ENCODE measurements at places on chromosomes 7 and 10.

GRCh38 chr7:3943779-3944520 lies 642.9 kb downstream of the SDK1 start:
- DNase-seq, result no peak

DNA sequence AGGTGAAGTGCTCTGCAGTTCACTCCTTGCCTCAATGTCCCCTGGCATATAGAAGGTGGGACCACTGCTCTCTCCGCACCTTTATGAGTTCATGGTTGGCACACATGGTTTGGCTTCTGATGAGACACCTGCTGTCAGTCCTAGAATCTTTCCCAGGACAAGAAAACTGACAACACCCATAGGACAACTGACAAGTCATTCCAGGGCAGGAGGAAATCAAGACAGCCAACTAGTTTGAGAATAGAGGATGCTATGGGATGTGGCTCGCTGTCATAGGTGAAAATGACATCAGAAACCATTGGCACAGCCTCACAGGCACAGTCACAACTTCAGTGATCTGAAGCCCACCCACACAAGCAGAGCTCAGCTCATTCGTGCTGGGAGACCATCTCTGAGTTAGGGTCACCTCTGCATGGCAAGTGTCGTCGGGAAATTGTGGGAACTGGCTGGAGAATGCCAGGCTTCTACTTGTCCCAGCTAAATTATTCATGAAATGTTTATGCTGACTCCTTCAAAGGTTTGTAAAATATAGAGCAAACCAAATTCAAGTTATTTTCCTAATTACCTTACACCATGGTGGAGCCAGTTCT lies 762.4 kb downstream of the GRID1 start:
- no peak for DNase-seq

DNA sequence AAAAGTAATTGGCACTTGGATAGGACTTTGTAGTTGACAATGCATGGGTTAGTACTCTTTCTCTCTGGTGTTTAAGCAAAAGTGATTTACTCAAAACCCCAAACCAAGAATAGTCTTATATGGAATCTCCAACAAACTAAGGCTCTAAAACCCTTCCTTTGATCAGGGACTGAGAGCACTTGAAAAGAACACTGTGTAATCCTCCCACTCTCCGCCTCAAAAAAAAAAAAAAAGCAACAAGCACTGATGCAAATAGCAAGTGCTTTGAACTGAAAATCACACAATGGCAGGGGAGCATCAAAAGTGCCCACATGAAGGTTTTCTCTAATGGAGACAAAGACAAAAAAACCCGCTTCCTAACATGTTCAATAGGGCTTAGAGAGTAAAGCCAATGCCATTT lies 467.9 kb upstream of the AUTS2 start:
- no peak for DNase-seq

- DNase-seq, result no peak
These were observed 33.4 kb upstream of the LRRC18 start for GRCh38 chr10:48973065-48973464.

DNA sequence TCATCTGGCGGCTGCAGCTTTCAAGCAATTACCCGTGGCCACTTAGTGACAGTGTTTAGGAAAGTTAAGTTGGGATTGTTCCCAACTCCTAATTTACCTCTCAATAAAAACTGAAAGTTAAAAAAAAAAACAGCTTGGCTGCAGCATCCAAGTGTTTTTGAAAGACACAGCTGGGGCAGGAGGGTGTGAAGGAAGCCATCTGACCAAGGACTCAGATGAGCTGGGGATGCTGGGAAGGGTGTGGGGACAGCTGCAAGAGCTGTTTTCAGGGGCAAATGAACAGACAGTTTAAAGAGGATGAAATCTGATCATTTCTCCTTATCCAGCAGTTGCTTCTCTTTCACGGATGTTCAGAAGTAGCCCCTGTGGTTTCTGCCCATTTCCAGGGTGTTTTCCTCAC lies 129.2 kb upstream of the CDCA7L start:
- no peak for DNase-seq

DNA sequence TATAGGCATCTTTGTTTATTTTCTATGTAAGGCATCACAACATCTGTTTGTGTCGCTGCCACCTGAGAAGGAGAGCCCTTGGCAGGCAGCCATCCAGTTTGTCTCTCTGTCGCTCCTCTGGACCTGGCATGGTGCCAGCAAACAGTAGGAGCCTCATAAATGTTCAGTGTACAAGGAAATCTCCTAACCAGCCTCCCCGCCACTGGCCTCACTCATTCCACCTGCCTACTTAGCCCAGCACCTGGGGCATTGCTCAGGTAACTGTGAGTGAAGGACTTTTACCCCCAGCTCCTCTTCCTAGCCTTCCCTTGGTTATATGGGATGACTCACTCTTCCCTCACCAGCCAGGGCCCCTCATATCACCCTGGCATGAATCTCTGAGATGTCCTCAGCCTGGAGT lies 61.7 kb upstream of the NPTX2 start:
- DNase-seq, result no peak
